COR-L47 (cell line): ENCODE measurements at places on chromosomes 12 and 14.

- DNase-seq: no peak
These were observed 2.7 kb downstream of the M6PR start for GRCh38 chr12:8946733-8947132.

DNA sequence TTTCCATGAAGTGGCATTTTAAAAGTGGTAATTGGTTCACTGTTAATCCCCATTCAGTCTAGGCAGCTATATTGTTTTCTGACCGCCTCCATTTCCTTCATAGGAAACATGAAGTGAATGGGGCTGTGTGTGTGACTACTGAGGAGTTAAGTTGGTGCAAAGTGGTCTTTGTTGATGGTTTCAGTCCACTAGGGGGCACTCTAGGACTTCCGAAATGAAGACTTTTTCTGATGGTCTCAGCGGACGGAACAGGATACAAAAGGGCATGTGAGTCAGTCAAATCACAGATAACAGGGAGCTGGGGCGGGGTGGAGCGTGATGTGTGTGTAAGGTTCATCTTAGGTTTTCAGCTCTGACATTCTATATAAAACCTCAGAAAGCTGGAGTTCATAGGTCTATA lies 240.1 kb upstream of the OR4E1 start:
- DNase-seq: peak; percentile 15

DNA sequence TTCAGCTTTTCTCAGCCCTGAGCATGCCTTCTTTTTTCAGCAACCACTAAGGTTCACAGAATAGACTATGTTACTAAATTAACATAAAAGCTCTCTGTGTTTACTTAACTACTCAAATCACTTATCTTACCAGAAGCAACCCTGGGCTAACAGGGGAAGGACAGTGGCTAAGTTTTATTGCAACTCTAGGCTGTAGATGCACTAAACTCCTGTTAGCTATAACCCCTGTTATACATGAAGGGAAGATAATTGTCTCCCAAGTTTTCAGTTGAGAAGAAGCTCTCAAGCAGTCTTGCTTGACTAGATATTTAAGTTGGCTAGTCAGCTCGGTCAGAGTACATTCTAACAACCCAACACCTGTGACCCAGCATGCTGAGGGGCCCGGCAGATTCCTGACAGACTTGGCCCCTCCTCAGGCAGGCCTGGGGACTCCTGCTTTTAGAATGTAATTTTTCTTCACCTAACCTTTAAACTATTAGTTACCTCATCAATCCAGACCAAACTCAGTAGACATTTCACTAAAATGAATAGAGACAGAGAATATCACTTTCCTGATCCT lies 464.5 kb downstream of the EGLN3 start:
- no peak for DNase-seq

- DNase-seq: no peak
These were observed 15.0 kb downstream of the POLE start for GRCh38 chr12:132672116-132672515.

DNA sequence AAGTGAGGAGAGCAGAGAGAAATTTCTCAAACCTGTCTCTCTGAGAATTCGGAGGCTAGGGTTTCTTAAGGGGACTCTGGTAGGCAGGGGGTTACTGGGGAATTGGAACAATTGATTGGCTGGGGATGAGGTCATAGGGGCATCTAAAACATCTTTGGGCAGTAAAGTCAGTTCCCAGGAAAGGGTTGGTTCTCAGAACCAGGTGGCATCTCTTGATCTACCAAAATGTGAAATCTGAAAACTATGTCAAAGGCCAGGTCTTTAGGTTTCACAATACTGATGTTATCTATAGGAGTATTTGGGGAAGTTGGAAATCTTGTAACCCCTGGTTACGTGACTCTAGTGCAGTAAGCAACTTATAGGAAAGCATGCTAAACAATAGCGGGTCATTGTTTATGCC lies 6.9 kb downstream of the C12orf75 start:
- no peak for DNase-seq

- DNase-seq: no peak
These were observed 76.4 kb upstream of the FICD start for GRCh38 chr12:108438667-108439066.

DNA sequence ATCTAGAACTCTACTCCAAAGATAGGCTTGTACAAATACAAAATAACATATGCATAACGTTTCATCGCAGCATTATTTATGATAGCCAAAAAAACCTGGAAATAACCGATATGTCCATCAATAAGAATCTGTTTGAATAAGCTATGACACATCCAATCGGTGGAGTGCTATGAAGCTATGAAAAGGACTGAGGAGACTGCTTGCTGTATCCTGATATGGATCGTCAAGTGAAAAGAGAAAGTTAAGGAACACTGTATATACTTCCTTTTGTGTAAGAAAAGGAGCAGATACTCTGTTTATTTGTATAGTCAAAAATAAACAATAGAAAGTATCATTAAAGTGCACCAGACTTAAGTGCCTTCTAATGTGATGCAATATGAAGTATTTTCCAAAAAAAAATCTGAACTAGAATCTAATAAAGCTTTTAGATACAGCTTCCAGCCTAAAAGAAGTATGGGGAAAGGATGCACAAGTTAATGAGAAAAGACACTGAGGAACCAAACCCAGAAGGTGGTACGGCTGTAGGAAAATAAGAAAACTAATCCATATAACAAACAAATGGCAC lies 645 bp upstream of the KLHDC1 start:
- no peak for DNase-seq

DNA sequence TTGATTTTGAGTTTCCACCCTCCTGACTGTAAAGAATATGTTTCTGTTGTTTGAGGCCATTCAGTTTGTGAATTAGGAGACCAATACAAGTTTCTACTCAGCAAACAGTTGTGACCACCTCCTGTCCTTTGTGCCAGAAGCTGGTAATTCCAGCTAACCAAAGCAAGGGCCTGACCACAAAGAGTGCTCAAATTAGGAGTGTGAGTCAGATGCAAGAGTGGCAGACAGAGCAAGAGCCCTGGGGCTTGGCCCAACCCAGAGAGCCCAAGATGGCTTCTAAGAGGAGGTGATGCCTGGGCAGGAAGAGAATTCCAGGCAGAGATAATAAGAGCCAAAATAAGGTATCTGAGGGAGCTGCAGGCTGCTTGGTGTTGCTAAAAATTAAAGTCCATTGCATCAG lies 77.7 kb upstream of the C14orf132 start:
- DNase-seq: no peak

GRCh38 chr12:120473807-120474615 lies 4.5 kb upstream of the SRSF9 start:
- DNase-seq: no peak

- no peak for DNase-seq
These were observed 4.0 kb downstream of the STON2 start for GRCh38 chr14:81396113-81396512.
